Panc1 (cell line): ENCODE measurements at places on chromosomes 16 and 17. TPM values are rescaled to one million over a fixed set of nuclear protein-coding genes. Genes with fewer than 3 reads are reported as not detected.

Gene HSPB9
- total RNA-seq: not detected

Gene CCL5
- 15.9 TPM for total RNA-seq

Gene PYDC1
- total RNA-seq: not detected

Gene CHD9
- total RNA-seq: 25.4 TPM

Gene CTRB1
- 2.7 TPM for total RNA-seq

Gene FBXW10
- total RNA-seq: not detected

Gene TNFRSF17
- not detected for total RNA-seq

Gene PRPF8
- total RNA-seq: 296 TPM

Gene KRTAP2-1
- not detected for total RNA-seq

Gene HOXB13
- total RNA-seq: 8.1 TPM

Gene ZNF750
- not detected for total RNA-seq

Gene BICDL2
- total RNA-seq: 0.21 TPM

Gene CACNG3
- not detected for total RNA-seq
